Aorta (tissue), 5 donors: ENCODE measurements at places on chromosomes 16 and 17. TPM values are rescaled to one million over a fixed set of nuclear protein-coding genes. Genes with fewer than 3 reads are reported as not detected.

The XAF1 gene
- 108 TPM for total RNA-seq

The PPL gene
- total RNA-seq, result 22.9 TPM

The CES2 gene
- 32.7 TPM for total RNA-seq

The KRTAP1-5 gene
- total RNA-seq, result not detected

The KNOP1 gene
- total RNA-seq, result 7.6 TPM

The KCNG4 gene
- not detected for total RNA-seq

The PERCC1 gene
- not detected for total RNA-seq

DNA sequence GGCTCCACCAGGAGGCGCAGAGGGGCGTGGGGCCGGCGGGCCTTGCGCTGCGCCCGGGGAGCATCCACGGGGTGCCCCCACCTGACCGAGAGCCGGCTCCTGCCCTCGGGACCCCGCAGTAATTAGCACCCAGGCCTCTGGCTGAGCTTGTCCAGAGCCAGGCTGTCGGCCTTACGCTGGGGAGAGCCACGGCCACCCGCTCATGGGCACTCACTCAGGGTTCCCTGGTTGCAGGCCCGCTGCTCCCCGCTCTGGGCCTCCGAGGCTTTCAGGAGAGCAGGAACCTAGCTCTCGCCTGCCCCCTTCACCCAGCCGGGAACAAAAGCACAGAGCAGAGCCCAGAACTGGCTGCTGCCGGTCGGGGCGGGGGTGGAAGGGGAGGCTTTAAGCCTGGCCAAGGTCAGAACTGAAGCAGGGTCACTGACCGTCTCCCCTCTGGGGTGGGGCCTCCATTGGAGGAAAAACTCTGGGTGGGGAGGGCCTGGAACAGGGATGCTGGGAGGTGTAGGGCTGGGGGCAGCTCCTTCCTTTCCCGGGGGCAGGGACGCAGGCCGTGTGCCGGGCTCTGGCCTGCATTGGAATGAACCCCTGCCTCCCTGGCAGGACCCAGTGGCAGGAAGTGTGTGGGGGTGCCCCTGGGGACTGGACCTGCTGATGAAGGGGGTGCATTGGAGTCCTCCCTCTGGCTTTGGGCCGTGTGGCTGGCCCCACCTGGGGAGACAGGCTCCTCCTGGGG lies 12.3 kb downstream of the GLIS2 start:
- peak; percentile 91 for DNase-seq

DNA sequence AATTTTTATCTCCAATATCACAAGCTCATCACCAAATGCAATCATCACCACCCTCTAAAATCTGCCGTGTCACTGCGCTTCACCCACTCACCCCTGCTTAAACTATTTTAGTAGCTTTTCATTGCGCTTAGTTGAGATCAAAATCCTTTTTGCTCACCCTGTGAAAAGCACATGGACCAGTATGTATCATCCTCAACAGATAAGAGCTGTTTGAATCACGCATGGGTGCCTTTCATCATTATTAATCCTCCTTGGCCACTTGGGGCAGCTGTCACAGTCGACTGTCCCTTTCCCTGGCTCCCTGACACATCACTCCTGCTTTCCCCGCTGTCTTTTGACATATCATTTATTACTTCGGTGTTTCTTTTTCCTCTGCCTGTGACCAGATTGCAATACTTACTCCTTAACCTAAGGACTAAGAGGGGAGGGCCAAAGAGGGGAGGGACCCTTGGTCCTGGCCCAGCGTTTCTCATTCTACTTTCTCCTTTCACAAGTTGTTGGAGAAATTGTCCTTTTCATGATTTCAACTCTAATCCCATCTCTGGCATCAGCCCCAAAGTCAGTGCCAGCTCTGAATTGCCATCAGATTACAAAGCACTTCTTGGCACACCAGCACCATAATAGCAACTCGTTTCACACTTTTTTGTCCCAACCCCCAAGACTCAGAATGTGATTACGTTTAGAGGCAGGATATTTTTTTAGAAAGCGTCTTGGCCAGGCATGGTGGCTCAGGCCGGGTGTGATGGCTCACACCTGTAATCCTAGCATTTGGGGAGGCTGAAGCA lies 8.6 kb upstream of the KDM6B start:
- DNase-seq, result peak; percentile 41

- DNase-seq, result no peak
Measured at GRCh38 chr17:63116967-63117830, 151.2 kb downstream of the TANC2 start.

DNA sequence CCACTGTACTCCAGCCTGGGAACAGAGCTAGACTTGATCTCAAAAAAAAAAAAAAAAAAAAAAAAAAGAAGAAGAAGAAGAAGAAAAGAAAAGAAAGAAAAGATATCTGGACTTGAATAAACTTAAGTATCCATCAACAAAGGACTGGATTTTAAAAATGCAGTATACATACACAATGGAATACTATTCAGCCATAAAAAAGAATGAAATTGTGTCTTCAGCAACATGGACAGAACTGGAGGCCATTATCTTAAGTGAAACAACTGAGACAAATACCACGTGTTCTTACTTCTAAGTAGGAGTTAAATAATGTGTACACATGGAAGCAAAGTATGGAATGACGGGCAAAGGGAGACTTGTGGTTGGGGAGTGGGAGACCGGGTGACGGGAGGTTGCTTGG lies 40.1 kb upstream of the MNT start:
- DNase-seq, result no peak

- DNase-seq, result no peak
Measured at GRCh38 chr17:36863131-36863530, 74.1 kb upstream of the LHX1 start.

GRCh38 chr16:20899071-20899470 lies 1.1 kb downstream of the DCUN1D3 start:
- no peak for DNase-seq

GRCh38 chr17:78529871-78530670 lies 47.1 kb downstream of the DNAH17 start:
- peak; percentile 58 for DNase-seq

DNA sequence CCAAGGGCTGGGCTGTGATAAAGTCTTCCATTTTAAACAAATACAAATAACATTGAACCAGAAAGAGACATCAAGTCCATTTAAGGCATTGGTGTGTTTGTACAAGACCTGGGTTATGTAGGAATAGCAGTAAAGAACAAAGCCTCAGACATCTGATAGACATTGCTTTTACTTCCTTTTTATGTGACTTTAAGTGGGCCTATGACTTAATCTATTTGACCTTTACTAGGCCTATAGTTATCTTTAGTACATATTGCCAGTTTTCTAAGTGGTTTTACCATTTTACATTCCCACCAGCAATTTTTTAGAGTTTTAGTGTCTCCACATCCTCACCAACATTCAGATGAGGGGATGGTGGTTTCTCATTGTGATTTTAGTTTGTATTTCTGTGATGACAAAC lies 298.8 kb downstream of the ZFHX3 start:
- no peak for DNase-seq

GRCh38 chr16:66935314-66936011 lies at the start of gene CES2:
CES2 (plus strand) TSS chr16:66935516; CDS start chr16:66935636, 120 bp downstream.
- peak; percentile 80 for DNase-seq

DNA sequence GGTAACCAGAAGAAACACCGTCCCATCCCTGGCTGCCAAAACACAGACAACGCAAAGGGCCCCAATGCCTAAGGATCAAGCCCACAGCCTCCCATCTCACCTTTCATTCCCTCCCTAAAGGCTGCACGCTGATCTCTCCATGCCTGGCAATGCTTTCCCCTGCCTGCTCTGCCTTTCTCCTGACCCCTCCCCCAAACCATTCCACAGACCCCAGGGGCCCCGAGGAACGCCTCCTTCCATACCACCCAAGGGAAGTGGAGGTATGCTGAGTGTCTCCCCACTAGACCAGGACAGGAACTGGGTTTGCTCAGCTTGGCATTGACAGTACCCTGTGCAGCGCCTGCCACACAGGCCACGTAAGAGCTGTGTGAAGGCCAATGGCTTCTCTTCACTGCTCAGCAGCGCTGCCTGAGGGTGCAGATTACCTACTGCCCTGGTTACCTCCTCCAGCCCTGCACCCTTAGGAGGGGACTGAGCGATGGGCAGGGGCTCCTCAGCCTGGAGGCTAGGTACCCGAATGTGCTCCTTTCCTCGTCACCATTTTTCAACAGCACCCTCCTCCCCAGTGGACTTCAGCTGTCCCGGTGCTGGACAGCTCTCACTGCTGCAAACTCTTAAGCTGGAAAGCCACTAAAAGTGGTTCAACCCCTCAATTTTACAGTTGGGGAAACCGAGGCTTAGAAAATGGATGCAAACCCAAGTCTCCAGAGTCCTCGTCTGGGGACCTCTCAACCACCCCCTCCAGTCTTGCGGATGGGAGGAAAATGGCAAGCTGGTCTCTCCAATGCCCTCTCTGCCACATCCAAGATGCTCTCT lies 45.0 kb downstream of the SRCIN1 start:
- DNase-seq, result no peak

DNA sequence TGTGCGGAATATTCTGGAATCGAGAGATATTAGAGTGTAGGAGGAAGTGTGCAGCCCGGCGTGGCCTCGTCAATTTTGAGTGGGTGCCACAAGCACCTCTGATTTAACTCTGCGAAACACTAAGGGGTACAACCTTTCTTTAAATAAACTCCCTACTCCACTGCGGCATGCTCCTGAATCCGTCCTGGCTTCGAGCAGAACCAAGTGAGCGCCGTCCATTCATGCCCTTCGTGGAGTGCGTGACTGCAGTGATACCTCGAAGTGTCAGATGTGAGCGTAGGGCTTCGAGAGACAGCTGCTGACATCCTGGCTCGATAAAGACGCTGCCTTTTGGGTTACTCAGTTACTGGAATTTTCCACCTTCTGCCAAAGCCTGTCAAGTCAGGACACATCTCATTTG lies 128.8 kb downstream of the FOXL1 start:
- DNase-seq, result no peak

- no peak for DNase-seq
Measured at GRCh38 chr17:6716736-6717135, 3.6 kb upstream of the SLC13A5 start.

DNA sequence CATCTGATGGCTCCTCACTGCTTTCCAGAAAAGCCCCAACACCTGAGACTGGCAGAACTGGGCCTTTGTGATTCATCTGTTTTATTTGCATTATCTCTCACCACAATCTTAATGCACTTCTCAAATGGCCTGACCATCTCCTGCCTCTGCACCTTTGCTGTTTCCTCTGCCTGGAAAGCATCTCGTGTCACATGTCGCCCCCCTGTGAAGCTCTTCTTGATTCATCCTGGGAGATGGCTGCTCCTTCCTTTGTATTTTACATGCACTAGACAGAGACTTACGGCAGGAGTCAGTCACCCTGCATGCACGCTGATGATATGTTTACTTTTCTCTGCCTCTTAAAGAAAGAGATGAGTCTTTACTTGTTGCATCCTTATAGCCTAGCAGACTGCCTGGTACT lies 30.0 kb downstream of the HNF1B start:
- no peak for DNase-seq

DNA sequence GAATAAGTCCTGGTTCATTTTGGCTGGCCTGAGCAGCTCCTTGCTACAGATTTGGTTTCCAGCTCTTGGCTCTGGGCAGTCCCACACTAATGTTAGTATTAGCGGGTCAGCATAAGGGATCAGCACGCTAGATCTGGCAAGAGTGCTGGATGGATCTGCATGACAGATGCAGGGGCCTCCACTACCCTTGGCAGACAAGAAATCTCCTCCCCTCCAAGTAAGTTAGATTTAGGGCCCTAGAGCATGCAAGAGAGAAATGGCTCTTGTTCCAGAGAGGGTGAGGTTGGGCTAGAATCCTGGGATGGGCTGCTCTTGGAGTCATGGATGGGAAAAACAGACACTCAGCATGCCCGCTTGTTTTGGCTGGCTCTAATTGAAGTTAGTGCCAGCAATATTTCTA lies 414.3 kb downstream of the RBFOX1 start:
- DNase-seq, result no peak

- DNase-seq, result peak; percentile 21
Measured at GRCh38 chr16:27436065-27436464, 34.1 kb downstream of the IL21R start.

DNA sequence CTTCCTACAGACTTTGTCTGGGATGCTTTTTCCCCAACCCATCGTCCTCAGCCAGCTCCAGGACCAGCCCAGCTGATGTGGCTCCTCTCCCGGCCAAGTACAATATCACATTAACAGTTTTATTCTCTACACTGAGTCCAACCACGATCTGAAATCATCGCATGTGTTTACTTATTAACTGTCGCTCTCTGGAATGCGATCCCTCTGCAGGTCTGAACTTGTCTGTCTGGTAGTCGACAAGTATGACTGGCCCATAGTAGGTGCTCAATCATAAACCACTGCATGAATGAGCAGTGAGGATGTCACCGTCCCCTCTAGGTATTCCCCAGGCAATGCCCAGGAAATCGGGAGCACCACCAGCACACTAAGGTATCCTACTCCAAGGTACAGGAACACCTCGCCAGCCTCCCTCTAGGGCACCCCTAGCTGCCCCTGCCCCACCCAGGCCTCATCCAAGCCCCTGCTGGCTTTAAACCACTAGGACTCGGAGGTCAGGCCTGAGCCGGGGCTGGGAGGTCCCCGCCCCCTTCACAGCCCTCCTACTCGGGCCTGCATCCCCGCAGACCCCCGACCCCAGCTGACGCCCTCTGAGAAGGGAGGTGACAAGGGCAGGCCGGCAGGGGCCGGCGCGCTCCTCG lies 27.7 kb downstream of the RTN4RL1 start:
- DNase-seq, result no peak

DNA sequence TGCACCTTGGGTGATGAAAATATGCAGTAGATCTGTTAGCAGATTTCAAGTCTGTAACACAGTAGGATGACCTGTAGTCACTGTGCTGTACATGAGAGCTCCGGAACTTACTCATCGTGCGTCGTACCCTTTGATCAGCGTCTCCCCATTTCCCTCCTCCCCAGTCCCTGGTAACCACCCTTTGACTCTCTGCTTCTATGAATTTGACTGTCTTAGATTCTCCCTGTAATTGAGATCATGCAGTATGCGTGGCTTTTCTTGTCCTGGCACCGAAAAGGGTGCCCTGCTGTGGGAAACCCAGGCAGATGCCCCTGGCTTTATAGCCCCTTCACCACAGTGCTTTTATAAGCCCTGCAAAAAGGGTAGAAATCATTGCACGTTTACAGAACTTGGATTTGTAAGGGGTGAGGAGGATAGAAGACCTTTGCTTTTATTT lies 20.5 kb downstream of the CLEC16A start:
- no peak for DNase-seq
